ENCODE measurements at places on chromosomes 2 and 18.

- no peak for DNase-seq
Measured at GRCh38 chr2:14401873-14402272, 230.6 kb upstream of the LRATD1 start.

DNA sequence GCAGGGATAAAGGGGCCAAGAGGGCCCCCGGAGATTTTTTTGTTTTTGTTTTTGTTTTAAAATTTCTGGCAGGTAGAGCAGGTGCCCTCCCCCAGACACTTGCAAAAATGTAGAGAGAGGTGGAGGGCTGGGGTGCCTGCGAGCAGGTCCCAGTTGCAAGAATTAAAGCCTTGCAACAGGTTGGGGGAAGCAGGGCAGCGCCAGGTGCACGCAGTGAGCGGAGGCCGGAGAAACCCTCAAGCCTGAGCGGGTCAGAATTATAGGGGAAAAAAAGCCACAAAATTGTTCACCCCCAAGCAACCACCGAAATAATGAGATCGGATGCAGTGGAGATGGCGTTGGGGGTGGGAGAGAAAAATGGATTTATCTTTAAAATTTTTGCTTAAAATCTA, 527 bp downstream of the IGFBP5 start:
- no peak for DNase-seq

GRCh38 chr2:127155028-127155581, 48.2 kb upstream of the BIN1 start:
- no peak for DNase-seq

- DNase-seq = no peak
Measured at GRCh38 chr2:188449971-188450370, 158.3 kb downstream of the GULP1 start.

DNA sequence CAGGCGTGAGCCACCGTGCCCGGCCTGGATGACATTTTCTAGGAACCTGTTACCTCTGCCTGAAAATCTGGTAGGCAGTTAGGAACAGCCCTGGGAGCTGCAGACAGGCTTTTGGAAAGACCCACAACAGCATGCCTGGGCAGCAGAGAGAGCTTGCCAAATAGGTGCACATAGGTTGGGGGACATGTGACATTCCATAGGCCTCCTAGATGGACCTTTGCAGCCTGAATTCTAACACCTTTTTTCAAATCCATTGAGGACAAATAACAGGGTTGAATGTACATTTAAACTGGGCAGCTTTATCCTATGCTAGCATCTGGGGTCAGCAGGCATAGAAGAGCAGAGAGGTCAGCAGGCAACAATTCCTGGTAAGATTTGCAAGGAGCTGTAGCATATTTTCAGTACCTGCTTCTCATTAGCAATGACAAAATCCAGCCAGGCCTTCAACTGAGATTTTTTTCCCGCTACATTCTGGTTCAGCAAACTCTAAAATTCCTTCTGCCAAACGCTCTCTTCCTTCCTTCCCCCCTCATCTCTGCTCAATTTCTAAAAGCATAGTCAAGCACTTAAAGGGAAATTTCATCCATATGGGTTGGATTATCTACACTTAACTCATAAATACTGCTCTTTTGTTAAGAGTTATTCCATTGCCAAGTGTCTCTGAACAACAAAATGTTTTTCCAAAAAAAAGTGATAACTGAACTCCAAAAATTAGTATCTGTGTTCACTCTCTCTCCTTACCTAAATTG, 75.2 kb downstream of the SOWAHC start:
- no peak for DNase-seq

DNA sequence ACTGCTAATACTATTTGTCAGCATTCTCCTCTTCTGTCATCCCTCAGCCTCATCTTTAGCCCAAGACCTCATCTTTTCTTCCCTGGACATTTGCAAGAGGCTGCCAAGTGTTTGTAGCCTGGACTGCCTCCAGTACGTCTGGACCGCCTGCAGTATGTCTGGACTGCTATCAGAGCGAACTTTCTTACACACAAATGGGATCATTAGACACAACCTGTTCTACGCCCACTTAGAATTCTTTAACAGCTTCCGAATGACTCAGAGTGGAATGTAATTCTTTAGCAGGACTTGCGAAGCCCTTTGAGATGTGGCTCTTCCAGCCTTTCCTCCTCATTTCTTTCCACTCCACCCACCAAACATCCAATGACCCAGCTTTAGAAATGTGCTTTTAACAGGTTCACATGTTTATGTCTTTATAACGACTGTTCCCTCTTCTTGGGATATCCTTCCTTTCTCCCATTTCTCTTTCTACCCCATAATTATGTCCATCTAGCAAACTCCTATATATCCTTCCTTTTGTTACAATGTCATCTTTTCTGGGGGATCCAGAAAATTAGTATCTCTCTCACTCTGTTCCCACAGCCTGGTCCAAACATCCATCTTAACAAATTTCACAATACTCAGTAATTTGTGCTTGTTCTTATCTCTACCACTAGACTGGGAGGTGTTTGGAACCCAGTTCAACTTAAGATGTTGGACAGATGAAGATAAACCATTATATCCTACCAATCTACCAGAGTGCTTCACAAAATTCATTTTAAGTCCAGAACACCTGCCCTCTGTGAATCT, 171.3 kb upstream of the PGAP1 start:
- no peak for DNase-seq

GRCh38 chr2:170716851-170717598, 1.9 kb downstream of the SP5 start:
- DNase-seq = no peak

DNA sequence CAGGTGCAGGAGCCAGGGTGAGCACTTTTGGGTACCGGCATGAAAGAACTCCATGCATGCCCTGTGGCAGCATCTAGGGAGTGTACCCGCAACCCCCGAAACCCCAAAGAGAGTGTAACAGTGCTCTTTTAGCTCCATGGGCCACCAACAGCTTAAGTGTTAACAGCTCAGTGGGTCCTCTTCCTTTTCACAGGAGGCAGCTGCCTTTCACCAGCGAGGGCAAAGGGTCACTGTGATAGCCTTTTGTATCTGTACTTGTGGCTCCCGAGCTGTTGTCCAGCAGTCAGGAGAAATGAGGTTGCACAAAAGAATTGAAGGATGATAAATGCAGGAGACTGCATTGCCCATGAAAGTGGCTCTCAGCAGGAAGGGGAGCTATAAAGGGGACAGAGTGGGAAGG, 1166.3 kb upstream of the ACVR2A start:
- DNase-seq = no peak

- no peak for DNase-seq
Measured at GRCh38 chr2:86017901-86018896, 87.5 kb downstream of the POLR1A start.

DNA sequence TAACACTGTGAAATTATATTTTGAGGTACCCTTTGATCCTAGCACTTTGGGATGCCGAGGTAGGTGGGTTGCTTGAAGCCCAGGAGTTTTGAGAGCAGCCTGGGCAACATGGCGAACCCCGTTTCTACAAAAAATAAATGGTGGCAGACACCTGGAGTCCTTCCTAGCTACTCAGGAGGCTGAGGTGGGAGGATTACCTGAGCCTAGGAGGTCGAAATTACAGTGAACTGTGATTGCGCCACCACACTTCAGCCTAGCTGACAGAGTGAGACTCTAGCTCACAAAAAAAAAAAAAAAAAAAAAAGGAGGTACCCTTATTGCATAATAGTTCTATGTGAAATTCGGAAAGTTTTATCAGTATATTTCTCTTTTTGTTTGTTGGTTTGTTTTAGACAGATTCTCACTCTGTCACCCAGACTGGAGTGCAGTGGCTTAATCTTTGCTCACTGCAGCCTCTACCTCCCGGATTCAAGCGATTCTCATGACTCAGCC, 59.2 kb upstream of the SCYGR2 start:
- no peak for DNase-seq

DNA sequence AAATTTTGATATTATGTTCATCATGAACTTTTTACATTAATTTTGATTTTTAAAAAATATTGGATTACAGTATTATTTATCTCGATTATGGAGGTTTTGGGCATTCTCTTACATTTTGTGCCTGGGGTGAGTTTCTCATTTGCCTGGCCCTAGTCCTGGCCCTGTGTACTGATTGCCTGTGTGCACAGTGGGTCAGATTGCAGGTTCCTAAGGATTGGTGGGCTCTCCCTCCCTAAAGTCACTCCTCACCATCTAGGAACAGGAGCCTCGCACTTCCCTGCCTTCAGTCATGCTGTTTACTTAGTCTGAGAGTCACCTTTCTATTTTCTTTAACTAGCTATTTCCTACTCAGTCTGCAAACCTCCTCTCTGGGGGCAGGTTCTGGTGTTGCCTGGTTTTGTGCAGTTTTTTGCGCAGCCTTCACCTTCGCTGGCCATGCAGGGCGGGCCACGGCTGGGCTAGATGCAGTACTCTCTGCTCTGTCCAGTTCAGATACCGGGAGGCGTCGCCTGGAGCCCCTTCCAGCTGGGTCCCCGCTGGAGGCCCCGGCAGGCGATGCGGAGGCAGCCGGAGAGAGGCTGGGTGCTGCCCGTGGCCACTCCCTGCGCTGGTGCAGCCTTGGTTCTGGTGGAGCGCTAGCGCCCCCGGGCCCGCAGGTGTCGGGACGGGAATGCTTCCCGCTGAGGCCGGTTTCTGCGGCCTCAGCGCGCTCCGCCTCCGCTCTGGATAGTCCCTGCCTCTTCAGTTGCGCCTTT, 23.3 kb upstream of the MC5R start:
- DNase-seq = peak; percentile 61

DNA sequence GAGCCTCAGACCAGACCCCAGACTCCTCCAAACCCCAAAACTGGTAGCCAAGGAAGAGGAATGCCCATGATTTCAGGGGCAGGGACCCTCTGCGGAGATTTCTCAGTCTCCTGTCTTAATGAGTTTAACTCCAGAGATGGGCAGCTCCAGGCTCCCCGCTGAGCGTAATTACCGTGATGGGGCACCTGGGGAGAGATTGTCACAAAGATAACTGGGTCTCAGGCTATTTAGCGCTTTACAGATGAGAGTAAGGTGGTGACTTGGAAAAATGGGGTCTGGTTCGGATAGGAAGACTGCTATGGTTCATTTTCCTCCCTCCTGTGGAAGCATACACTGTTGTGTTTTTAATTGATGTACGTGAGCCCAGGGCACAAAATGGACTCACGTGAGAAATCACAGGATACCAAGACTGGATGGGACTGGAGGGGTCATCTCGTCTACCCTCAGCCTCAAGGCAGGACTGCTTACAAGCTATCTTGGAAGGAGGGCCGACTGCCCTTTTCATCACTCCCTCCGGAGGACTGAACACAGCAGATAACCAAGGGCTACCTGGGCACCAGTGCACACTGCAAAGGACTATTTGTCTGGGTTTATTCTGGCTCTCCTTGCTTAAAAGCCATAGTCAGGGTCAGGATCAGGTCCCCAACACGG, 427.8 kb downstream of the ZNF521 start:
- no peak for DNase-seq

DNA sequence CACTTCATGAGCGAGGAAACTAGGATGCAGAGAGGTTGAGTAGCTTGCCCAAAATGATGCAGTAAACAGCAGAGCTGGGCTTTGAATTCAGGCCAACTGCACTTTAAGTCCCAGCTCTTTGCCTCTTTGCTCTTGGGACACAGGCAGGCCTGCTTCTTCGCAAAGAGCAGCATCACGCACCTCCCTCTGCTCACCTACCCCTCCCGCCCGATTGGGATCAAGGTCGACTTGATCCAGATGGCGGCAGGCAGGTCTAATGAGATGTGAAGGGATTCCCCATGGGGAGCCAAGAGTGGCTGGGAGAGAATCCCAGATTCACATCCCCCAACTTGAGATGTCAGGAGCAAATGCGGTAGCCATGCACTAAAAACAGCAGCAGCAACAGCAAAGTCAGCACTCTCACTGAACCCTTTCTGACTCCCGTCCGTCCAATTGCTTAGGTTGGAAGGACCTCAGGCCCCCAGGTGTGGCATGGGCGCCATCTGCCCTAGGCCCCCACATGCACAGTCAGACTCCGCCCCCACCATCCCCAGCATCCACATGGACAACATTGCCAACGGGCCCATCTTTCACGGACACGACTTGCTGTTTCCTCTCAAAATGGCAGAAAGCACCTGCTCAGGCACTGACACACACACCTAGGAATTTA, 84.3 kb upstream of the MAP4K4 start:
- no peak for DNase-seq

- DNase-seq = no peak
Measured at GRCh38 chr2:107809835-107810234, 16.9 kb upstream of the RGPD4 start.

GRCh38 chr2:105514576-105514975, 115.7 kb upstream of the FHL2 start:
- DNase-seq = no peak

DNA sequence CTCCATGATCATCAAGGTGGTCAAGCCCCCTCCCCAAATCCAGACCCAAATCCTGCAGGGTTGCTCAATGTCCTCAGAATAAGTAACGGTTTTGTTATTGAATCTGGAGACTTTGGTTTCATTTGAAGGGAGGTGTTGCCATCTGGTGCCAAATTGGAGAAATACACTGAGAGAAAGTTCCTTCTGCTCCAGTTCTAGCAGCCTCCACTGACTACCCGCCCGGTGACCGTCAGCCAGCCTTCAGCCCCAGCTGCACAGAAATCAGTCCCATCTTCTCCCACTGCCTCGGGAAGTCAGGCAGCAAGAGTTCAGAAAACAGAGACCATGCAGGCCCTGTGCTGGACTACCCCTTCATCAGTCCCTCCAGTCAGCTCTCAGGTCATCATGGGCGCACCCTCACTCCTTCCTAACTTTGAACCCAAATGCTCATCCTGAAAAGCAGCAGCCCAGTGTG, 38.7 kb downstream of the PKDCC start:
- DNase-seq = peak; percentile 39

DNA sequence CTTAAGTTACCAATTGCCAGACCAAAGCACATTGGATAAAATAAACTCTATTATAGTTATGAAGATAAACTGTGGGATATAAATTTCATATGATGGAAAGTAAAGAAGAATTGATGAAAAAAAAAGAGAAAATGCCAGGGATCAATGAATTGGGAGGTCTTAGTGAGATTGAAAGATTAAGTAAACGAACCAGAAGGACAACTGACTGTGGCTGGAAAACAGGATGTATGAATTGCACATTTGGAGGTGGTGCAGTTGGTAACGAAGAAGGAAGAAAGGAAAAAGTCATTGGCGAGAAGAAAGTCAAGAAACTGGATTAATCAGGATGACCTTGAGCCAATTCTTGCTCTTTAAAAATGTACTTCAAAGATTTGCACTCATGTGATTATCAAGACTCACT, 166.7 kb downstream of the NCK2 start:
- DNase-seq = no peak

- no peak for DNase-seq
Measured at GRCh38 chr2:225894236-225894980, 494.9 kb downstream of the NYAP2 start.

GRCh38 chr2:74414881-74415761, 6.3 kb downstream of the C2orf81 start:
- DNase-seq = no peak

- peak; percentile 60 for DNase-seq
Measured at GRCh38 chr18:3061581-3062312, 48.8 kb upstream of the LPIN2 start.

GRCh38 chr2:200081236-200081635, 125.9 kb downstream of the MAIP1 start:
- DNase-seq = no peak
